Posterior vena cava (tissue), 2 donors: ENCODE measurements at places on chromosomes 4 and X.

DNA sequence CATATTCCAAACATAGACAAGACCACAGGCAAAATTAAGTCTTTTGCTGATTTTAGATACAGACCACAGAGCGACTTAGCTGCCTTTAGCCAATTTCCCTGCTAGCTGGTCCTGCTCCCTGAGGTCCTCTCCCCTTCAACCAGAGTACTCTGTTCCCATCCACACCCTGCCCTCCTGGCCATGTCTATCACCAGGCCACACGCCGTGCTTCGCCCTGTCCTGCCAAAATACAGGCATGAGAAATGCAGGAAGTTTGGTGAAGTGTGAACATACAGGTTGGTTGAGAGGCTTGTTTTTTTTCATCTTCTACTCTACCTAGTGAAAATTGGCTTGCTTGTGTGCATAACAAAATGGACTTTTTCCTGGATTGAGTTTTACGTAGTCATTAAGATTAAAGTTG, 226.2 kb upstream of the TENM3 start:
- DNase-seq: no peak

DNA sequence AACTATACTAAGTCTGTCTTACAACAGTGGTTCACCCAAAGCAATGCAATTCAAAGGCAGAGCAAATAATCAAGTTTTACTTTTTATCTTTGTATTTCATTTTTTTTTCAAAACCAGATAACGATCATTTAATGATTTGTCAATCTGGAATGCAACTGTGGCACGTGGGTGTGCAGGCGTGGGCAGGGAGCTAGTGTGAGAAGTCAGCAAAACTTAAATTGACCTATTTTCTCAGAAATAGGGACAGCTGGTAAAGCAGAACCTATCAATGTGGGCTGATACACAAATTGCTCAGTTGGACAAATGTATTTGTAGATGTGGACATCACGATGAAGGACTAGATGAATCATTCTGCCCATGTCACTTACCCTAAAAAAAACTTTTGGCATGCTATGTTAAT, 105.6 kb downstream of the CBLL2 start:
- no peak for DNase-seq

DNA sequence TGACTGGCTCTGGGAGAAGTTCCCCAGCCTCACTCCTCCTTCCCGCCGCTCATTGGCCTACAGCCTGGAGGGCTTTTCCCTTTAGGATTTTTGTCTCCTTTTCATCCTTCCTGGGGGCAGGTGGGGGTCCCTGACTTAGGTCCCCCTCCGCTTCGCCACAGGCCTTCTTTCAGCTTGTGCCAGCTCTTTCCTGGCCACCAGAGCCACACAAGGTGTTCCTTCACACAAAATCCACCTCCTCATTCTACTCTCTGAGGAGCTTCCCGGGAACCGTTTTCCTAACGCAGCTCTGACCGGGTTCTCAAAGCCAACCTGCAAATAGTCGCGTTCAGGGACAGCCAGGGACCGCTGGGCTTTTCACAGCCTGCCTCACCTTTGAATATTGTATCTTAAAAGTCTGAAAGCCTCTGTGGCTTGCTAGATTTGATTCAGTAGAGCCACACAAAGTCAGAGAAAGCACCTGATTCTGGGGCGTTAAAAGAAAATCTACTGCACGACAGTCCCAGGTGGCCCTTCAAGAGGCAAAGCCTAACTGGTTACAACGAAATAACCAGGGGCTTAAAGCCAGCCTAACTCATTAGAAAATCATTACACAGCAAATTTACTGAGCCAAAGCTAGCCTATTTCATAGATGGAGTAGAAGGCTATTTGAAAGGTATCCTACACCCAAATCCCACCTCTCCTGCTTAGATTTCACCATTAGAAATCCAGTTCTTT, 731 bp upstream of the GPC3 start:
- DNase-seq: no peak

DNA sequence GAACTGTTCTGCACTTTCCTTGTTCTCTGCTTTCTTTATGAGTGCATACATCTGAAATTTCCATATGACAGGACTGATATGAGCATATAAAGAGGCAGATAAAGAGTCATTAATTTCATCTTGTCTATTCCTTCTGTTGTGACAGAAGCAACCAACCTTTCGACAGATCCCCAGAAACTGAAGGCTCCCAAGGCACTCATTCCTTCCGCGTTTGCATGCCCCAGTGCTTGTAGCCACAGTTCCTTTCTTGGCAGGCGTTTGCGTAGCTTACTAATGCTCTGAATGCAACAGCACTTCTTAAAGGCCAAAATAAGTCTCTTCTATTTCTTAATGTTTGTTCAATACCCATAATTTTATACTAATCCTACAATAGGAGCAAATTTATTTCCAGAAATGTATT, 94.0 kb upstream of the TBL1X start:
- no peak for DNase-seq

DNA sequence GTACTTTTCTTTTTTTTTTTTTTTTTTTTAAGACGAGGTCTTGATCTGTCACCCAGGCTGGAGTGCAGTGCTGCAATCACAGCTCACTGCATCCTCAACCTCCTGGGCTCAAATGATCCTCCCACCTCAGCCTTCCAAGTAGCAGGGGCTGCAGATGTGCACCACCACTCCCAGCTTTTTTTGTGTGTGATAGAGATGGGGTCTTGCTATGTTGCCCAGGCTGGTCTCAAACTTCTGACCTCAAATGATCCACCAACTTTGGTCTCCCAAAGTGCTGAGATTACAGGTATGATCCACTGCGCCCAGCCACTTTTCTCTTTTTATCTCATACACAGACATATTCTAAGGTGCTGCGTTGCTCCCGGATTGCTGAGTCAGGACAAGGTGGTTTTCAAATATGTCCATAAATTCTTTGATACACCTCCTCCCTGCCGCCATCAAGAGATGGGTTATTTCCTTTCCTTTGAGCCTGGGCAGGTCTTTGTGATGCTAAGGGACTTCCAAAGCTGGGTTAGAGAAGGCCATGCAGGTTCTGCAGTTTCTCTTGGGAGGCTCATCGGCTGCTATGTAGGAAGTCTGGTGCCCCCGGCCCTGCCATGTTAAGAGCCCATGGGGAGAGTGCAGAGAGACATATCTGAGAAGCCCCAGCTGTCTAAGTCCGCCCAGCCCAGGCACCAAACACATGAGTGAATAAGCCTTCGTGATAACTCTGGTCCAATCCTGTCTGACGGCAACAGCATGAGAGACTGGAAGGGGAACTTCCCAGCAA, 8.4 kb upstream of the PLA2G12A start:
- DNase-seq: no peak

DNA sequence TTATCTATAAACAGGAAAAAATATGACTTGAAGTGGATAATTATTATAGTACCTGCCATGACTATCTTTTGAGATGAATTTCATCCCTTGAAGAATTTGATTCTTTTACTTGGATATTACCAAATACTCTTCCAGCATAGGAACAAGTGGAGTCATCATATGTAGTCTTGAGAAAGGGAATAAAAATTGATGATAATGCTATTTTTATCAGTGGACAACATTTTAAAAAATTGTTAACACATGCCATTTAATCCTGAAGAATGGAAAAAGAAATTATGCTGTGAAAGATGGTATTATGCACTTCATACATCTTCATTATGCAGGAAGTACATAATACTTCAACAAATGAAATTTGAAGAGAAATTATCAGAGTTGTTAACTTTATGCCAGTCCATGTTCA, 83.6 kb downstream of the ITIH6 start:
- no peak for DNase-seq

- DNase-seq: no peak
These were observed 3.3 kb downstream of the CPEB2 start for GRCh38 chr4:15005474-15006115.

DNA sequence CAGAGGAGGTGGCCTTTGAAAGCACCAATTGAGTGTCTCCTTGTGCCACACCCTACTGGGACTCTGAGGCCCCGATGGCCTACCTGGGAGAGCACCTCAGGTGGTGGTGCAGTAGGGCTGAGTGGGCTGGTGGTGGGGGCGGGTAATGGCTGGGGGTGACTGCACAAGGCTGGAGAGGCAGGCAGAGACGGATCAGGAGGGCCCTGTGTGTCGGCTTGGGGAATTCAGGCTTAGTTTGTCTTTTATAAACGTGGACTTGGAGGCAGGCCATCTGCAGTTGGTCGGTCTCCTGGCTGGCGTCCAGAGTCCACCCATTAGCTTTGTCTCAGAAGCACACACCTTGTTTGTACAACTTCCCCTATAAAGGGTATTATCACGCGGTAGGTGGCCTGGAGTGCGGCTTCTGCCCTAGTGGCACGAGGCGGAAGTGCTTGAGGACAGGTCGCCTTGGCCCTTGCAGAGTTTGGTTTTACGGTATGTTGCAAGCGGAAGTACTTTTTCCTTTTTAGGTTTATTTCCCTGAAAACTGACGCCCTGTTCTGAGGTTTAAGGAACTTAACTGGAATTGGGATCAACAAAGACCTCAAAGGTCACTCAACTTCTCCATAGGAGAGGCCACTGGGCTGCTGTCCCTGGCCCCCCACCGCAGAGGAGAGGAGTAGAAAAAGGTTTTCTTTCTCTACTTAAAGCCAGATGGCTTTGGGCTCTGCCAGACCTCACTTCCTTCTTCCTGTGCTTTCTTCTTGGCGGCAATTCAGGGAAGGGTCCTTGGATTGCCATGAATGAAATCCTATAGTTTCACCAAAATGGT, 8.0 kb downstream of the TBC1D14 start:
- DNase-seq: peak; percentile 95

DNA sequence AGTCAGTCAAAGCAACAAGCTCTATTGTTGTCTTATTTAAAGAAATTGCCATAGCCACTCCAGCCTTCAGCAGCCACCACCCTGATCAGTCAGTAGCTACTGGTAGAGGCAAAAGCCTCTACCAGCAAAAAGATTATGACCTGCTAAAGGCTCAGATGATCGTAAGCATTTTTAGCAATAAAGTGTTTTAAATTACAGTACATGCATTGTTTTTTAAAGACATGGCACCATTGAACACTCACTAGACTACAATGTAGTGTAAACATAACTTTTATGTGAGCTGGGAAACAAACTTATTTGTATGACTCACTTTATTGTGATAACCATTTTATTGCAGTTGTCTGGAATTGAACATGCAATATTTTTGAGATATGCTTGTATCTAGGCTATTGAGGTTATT, 32.3 kb upstream of the DYNLT3 start:
- no peak for DNase-seq

- no peak for DNase-seq
These were observed 215.1 kb downstream of the RELL1 start for GRCh38 chr4:37471093-37471492.

- no peak for DNase-seq
These were observed 52.3 kb downstream of the SEPSECS start for GRCh38 chr4:25107827-25108516.

- DNase-seq: no peak
These were observed 340.8 kb downstream of the ADGRL3 start for GRCh38 chr4:61540944-61541343.

DNA sequence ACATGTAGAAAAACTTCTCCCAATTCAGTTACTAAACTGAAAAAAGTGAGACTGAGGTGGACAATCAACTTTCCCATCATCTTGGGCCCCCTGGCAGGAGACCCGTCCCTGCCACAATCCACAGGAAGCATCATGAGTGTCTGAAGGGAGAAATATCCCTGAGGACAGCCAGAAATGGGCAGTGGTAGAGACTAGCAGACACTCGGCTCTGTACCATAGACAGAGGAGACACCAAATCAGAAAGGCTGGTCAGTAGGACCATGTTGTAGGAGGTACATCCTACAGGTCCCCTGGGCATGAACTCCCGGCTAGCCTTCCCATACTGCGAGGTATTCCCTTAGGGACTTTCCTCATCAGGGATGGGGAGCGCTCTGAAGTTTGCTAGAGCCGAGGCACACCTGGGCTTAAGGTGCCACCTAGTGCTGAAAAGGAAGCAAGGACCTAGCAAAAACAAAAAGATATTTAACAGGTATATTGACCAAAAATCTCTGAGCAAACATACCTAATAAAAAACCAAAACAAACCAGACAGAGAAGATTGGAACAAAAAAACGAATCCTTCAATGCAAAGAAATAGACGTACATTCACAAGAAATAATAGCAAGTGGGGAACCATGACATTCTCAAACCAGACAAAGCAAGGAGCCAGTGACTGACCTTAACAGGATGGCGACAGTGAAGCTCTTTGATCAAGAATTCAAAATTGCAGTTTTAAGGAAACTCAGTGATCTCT, 55.6 kb downstream of the HAUS3 start:
- DNase-seq: no peak

DNA sequence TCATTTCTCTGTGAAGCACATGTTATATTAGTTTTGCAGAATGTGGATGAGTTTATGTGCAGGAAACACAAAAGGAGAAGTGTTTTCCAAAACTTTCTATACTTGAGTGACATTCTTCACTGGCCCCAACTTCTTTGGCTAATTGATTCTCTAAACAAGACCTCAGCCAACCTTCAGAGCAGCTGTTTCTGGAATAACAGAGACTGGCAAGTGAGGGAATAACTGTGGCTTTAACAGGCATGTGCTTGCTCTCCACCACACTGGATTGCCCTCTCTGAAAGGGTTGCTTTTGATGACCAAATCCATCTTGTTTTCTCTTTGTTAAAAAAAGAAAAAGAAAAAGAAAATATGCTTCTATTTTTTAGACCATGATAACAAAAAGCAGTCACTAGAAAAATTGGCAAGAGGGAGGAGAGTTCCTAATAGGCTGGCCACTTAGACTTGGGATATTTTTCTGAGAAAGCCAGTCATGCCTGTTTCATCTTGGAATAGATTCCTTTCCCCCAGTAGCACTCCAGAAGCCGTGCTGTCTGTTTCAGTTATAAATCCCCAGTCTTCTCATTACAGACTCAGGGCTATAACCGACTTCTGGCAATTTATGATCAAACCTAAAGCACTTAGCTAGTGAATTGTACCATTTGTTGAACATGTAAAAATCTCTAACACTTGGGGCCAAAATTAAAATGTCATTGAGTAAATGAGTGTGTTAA, 295.0 kb upstream of the NR3C2 start:
- DNase-seq: no peak

DNA sequence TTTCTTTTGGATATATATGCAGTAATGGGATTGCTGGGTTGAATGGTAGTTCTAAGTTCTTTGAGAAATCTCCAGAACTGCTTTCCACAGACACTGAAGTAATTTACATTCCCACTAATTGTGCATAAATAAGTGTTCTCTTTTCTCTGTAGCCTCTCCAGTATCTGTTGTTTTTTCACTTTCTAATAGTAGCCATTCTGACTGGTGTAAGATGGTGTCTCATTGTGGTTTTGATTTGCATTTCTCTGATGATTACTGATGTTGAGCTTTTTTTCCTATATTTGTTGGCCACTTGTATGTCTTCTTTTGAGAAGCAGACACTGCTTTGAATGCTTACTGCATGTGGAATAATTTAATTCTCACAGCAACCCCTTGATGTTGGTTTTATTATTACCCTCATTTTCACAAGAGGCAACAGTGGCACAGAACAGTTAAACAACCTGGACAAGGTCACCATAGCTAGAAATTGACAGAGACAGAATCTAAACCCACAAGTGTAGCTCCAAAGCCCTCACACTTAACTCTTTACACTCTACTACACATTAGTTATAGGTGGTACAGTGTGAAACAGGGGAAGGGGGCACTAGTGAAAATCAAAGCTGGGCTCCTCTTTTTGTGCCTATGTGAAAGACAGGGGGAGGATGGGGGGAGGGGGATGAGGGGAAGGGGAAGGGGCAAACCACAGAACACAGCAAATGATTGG, 96.1 kb downstream of the REELD1 start:
- no peak for DNase-seq

DNA sequence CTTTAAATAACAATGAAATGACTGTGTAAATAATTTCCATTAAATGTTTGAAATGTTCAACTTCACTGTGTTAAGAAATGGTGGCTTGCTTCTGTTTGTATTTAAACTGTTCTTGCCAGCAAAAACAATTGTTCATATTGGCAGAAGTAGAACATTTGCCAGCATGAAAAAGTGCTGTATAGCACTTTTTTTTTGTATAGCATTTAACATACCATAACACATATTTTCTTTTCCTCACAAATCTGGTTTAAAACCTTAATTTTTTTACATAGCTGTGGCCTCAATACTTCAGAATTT, 94.1 kb downstream of the COX18 start:
- DNase-seq: no peak
